Activated CD4-positive, alpha-beta T cell treated with anti-CD3 and anti-CD28 coated beads, Interleukin-2, amount 10 ng/mL, durations not matched to agents 7 days and 5 days (primary cell): ENCODE measurements at places on chromosomes 7 and 10.

- peak overlapping the region; percentile 7 for H3K27ac ChIP-seq
- H3K36me3 ChIP-seq: no peaks in the 10 kb centered on the region
- no peak for DNase-seq
These were observed 237.2 kb downstream of the SKAP2 start for GRCh38 chr7:26627221-26627620.

GRCh38 chr10:120514035-120514620, 57.1 kb downstream of the PLPP4 start:
- H3K27ac ChIP-seq: no peak overlapping the region
- H3K36me3 ChIP-seq: no peaks in the 10 kb centered on the region
- no peaks in the 10 kb centered on the region for H3K27me3 ChIP-seq
- DNase-seq: peak; percentile 36
- H3K4me3 ChIP-seq: no peak overlapping the region

GRCh38 chr7:66092654-66093053, 17.0 kb downstream of the ASL start:
- no peak for DNase-seq
- H3K27me3 ChIP-seq: no peaks in the 10 kb centered on the region
- no peaks in the 10 kb centered on the region for H3K4me1 ChIP-seq

DNA sequence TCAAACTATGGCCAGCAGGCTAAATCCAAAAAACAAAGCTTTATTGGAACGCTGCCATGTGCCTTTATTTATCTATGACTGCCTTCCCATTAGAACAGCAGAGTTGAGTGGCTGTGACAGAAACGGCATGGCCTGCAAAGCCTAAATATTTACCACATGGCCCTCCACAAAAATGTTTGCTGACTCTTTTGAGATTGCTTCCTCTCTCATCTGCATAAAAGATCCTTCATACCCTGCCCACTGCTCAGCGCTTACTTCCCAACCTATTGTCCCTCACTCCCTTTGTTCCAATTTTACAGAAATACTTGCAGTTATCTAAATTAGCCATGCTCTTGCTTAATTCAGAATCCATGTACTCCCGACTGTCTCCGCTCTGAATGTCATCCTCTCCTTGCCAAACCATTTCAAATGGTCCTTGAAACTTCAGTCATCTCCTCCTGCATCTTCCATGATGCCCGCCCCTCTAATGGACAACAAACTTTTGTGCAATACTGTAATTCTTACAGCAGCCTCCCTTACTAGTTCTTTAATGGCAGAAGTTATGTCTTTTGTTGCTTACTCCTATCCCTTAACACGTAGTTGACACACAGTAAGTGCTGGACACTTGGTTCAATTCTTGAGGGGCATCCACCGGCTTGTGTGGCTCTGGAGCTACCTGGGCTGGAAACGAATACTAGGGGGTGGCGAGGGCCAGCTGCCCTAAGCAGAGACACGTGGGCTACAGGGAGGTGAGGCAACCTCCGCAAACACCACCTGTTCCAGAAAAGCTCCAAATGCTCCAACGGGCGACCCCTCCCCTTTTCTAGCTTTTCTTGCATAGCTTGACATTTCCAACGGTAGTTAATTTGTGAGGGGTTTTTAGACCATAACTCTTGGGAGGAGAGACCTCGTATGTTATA, 832 bp downstream of the XRCC2 start:
- peaks cover 24% of the 10 kb centered on the region for H3K4me1 ChIP-seq
- H3K27ac ChIP-seq: peak overlapping the region; percentile 95

DNA sequence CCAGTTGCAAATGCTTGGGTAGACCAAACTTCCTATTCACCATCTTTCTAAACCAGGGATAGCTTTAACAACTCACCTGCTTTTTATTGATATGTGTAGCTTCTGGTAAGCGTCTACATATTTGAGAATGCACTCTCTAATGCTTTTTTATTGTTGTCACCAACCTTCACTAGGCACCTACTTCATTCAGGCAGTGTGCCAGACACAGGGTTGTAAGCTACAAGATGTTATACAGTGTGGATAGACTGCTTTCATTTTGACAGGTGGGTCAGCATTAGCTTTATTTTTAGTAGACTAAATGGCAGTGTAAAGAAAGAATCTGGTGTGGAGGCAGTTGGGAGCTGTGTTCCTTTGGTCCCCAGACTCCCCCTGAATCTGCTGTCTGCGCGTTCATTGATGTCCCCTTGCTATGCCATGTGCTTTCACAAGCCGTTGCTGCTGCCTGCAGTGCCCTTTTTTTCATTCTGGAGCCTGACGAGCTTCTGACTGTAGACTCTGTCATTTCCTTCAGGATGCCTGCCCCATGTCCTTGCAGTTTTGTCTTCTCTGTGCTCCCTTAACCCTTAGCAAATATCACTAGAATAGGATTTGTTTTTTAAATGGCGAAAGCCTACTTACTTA, 32.1 kb downstream of the NRF1 start:
- no peak overlapping the region for H3K27ac ChIP-seq
- DNase-seq: no peak
- no peaks in the 10 kb centered on the region for H3K27me3 ChIP-seq
- peaks cover 8% of the 10 kb centered on the region for H3K4me1 ChIP-seq
- peaks cover 6% of the 10 kb centered on the region for H3K36me3 ChIP-seq

DNA sequence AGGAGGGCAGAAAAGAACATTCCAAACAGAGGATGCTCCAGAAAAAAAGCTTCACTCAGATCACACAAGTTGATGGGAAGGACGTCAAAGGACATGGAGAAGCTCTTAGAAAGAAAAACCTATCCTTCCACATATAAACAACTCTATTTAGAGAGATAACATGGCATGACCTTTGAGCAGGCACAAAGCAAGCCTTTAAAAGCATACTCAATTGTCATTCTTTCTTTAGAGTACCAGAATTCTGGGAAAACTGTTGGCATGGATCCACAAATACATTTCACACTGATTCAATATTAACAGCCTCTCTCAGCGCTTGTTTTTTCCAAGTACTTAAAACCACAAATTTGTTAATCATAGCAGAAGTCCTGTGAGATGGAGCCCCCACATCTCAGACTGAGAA, 7.3 kb upstream of the ABLIM1 start:
- H3K27me3 ChIP-seq: peaks cover 33% of the 10 kb centered on the region
- H3K4me1 ChIP-seq: no peaks in the 10 kb centered on the region
- no peak overlapping the region for H3K4me3 ChIP-seq

DNA sequence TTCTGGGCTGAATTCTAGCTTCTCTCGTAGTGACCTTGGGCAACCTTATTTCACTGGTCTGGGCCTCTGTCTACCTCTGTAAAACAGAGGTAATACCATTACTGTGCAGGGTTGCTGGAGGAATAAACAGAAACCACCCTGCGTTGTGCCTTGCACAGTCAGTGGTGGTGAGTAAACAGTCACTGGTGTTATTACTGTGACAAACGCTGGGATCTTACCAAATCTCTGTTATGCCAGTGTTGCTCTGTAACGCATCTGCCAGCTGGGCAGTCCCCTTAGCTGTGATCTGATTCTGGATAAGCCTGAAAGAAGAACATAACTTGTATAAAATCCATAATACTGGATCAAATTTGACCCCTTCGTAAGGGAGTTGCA, 49.4 kb downstream of the NOD1 start:
- DNase-seq: no peak
- H3K4me1 ChIP-seq: peaks cover 8% of the 10 kb centered on the region
- H3K27ac ChIP-seq: no peak overlapping the region
- no peaks in the 10 kb centered on the region for H3K27me3 ChIP-seq
- H3K36me3 ChIP-seq: peaks cover 75% of the 10 kb centered on the region

DNA sequence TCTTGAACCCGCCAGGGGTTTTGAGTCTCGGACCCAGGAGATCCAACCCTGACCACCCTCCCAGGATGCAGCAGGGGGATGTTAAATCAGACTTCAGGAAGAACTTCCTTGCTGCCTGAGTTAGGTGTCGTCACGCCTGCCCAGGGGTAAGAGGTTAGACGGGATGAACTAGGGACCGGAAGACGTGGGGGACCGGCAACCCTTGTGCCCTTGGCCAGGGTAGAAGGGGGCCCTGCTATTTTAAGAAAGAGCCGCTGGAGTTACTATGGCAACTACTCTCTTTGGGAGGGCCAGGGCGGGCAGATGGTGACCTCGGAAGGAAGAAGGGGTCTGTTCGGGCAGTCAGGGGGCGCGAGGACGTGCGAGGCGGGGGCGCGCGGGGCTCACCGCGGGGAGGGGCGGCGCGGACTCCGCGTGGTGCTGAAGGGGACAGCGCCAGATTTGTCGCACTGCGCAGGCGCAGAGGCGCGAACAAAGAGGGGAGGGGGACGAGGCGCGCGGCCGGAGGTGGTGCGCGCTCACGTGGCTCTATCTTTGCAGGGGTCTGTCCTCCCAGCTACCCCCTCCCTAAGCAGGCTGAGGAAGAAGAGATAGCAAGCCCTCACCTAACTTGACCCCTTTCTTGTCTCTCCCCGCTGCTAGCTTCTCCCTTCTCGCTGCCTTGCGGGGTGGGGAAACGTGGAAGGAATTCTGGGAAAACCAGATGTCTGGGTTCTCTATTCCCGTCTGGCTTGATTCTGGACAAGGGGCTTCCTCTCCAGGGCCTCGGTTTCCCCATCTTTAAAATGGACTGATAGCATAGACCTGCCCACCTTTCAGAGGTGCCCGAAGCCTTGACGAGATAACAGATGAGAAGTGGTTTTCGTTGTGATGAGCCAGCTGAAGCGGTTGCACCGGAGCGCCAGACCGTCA, 940 bp upstream of the PSD start:
- peak overlapping the region; percentile 90 for H3K4me3 ChIP-seq
- H3K36me3 ChIP-seq: peaks cover 13% of the 10 kb centered on the region
- peaks cover 35% of the 10 kb centered on the region for H3K4me1 ChIP-seq

- no peak overlapping the region for H3K4me3 ChIP-seq
- no peaks in the 10 kb centered on the region for H3K36me3 ChIP-seq
- no peak for DNase-seq
- H3K27ac ChIP-seq: no peak overlapping the region
- H3K4me1 ChIP-seq: no peaks in the 10 kb centered on the region
These were observed 105.7 kb upstream of the INHBA start for GRCh38 chr7:41808541-41808940.

- H3K27me3 ChIP-seq: peaks cover 47% of the 10 kb centered on the region
- H3K4me3 ChIP-seq: peak overlapping the region; percentile 72
- H3K4me1 ChIP-seq: peaks cover 29% of the 10 kb centered on the region
- DNase-seq: peak; percentile 56
These were observed 1.9 kb downstream of the VGF start for GRCh38 chr7:101163279-101164070.

- peaks cover 13% of the 10 kb centered on the region for H3K4me1 ChIP-seq
- no peak overlapping the region for H3K27ac ChIP-seq
- no peak for DNase-seq
- no peaks in the 10 kb centered on the region for H3K36me3 ChIP-seq
- peaks cover 2% of the 10 kb centered on the region for H3K27me3 ChIP-seq
- no peak overlapping the region for H3K4me3 ChIP-seq
These were observed 103.4 kb downstream of the SDK1 start for GRCh38 chr7:3404501-3404900.

DNA sequence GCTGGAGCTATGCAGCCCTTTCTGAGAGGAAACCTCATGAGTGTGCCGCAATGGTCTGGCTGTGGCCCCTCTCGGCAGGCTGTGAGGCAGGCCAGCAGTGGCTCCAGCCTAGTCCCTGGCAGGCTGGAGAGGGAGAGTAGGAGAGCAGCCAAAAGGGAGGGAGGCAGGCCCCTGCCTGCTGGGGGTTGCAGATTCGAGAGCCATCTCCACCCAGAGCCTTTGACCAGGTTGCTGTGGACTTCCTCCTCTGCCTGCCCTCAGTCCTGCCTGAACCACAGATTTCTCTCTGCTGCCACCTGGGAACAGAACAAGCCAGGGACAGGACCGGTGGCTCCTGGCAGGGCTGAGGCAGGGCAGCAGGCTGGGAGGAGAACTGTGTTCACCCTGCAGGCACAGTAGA, 13.9 kb downstream of the PAX2 start:
- no peak for DNase-seq
- no peaks in the 10 kb centered on the region for H3K4me1 ChIP-seq
- H3K27me3 ChIP-seq: peaks cover 75% of the 10 kb centered on the region
- no peaks in the 10 kb centered on the region for H3K36me3 ChIP-seq
- no peak overlapping the region for H3K4me3 ChIP-seq
- H3K27ac ChIP-seq: no peak overlapping the region

DNA sequence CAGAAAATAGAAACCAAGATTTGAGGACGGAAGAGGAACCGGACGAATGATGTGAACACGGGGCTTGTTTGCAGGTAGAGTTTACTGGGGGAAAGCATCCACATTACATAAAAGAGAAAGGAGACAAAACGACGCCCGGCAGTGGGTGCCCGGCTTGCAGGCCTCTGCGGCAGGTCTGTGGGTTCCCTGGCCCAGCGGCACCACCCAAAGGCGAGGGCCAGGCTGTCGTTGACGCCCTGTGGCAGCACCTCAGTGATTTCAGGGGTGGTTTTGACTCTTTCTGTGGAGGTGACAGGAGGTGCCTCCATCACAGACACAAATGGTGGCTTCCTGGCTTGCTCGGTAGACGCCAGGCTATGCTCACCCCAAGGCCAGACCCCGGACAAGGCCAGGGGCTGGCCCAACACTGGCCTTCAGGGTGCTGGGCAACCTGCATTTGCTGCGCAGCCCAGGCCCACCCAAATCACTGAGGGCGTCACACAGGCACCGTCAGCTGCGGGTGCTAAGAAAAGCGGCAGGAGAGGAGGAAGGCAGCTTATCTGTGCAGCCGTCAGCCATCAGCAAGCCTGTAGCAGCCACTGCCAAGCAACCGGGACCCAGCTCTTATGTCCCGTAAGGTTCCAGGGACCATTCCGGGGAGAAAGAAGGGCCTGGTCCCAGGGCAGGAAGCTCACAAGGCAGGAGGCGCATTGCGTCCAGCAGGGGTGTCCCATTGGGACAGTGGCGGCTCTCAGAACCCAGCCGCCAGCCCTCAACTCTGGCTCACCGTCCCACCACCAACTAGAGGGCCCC, 230.3 kb downstream of the PTPRN2 start:
- no peaks in the 10 kb centered on the region for H3K4me1 ChIP-seq
- H3K36me3 ChIP-seq: no peaks in the 10 kb centered on the region
- no peak overlapping the region for H3K27ac ChIP-seq

GRCh38 chr10:16384021-16384420, 52.8 kb upstream of the PTER start:
- no peaks in the 10 kb centered on the region for H3K36me3 ChIP-seq
- peaks cover 6% of the 10 kb centered on the region for H3K27me3 ChIP-seq
- no peak overlapping the region for H3K27ac ChIP-seq
- no peak for DNase-seq
- H3K4me1 ChIP-seq: no peaks in the 10 kb centered on the region
